Stimulated activated CD4-positive, alpha-beta T cell treated with anti-CD3 and anti-CD28 coated beads, Interleukin-15, amount 100 ng/mL, for 1 hour (primary cell): ENCODE measurements at places on chromosomes 13 and 19.

DNA sequence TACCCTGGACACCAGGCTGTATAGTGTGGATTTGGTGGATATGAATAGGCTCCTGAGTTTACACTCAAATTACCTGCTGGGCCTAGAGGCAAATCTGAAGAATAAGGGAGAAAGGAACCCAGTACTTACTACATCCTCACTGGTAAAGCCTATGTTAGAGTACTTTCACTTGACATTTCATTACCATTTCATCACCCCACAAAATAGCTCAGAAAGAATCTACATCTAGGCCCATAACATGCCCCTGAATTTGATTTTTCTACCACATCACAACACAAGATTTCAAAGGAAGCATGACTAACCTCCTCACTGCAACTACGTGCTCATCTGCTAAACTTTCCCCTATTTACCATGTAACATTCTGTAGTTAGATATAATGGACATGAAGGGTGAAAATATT, 43.3 kb downstream of the VWA8 start:
- DNase-seq: no peak

DNA sequence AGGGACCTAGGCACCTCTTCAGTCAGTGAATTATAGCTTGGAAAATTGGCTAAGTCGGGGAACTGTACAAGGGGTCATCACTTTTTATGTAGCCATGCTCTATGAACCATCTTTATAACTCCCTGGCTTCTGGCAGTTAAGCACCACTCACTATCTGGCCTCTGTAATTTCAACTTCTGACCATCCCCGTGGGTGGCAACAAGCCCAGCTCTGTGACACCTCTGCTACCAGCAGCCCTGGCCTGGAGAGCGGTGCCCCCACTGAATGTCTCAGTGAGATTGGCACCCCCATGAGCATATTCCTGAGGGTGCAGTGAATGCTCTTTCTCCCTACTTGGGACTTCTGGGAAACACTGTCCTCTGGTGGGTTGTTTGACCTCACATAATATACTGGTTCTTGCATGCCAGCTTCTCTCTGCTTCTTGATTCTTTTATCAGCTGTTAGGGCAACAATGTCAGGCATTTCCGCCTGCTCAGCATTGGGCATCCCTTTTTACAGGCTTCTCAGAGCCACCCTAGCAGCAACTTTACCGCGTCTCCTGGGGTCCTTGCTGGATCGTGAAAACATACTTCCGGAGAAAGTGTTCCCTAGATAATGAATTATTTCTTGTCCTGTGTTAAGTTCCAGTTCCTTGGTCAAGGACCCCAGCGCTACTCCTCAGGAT, 10.4 kb downstream of the KL start:
- no peak for DNase-seq

DNA sequence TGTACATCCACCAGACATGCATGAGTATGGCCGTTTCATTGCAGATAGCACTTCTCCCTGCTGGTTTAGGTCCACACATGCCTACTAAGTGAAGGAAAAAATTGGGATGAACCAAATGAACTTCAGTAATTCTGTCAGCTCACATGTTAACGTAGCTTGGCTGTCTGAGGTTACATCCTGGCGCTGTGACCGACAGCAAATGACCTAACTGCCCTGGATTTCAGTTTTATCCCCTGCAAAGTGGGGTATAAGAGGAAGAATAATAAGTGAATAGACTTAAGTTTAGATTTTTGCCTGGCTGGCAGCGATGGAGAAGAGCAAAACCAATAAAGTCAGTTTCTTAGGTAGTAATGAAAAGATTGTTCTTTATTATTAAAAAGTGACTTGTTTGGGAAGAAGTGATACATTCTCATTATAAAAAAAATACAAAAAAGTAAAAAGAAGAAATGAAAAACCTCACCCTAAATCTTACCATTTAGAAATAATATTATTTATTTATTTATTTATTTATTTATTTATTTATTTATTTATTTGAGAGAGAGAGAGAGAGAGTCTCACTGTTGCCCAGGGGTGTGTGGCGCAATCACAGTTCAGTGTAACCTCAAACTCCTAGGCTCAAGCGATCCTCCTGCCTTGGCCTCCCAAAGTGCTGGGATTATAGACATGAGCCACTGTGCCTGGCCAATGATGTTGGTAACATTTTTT, 4.2 kb upstream of the RNF113B start:
- DNase-seq: no peak

DNA sequence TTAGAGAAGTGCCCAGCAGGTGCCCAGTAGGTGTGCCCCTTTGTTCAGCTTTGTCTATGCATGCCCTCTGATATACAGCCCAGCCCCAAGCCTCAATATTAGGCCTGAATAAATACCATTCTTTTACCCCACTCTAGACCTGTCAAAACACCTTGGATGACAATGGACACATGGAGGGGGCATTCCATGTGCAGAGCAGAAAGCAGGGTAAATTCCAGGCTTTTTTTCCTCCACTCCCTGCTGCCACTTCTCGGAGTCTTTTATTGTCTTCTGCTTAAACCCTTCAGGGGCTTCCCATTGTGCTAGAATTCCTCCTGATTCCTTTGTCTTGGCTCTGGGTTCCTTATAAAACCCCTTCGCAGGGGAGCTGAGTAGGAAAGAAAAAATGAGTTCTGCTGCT, 5.8 kb upstream of the FRY start:
- no peak for DNase-seq

DNA sequence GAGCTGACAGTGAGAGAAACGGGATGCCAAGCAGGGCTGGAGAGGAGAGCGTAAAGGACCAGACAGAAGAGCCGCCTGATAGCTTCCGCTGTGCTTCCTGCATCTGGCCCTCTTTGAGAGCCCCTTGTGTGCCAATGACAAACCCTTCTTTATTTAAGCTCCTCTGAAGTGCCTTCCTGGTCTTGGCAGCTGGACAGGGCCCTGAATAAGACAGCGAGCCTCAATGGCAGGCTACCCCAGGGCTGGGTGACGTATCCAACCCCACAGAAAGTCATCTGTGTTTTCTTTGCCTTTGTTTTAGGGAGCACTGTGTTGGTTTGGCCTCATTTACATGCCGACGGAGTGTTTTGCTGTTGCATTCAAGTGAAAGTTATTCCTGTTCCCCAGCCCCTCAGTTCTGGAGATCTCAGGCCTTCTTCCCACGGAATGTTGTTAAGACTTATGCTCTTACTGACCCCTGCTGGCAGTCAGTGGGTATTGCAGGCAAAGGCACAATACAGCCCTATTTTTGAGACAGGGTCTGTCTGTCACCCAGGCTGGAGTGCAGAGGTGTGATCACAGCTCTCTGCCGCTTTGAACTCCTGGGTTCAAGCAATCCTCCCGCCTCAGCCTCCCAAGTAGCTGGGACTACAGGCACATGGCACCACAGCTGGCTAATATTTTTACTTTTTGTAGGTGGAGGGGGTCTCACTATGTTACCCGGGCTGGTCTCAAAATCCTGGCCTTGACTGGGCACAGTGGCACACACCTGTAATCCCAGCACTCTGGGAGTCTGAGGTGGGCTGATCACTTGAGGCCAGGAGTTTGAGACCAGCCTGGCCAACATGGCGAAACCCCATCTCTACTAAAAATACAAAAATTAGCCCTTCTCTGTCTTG, 16.8 kb downstream of the CCL25 start:
- no peak for DNase-seq

- no peak for DNase-seq
Observed at GRCh38 chr13:43132257-43132656, 108.9 kb downstream of the DNAJC15 start.

- DNase-seq: no peak
Observed at GRCh38 chr13:28650284-28650683, 8.6 kb upstream of the POMP start.

GRCh38 chr13:39566216-39566869, 36.6 kb downstream of the LHFPL6 start:
- no peak for DNase-seq

GRCh38 chr19:55962186-55962585, 14.6 kb downstream of the NLRP8 start:
- no peak for DNase-seq

- no peak for DNase-seq
Observed at GRCh38 chr19:1181606-1182005, 7.5 kb upstream of the SBNO2 start.

- no peak for DNase-seq
Observed at GRCh38 chr19:51448411-51449016, 9.7 kb downstream of the SIGLEC8 start.

- DNase-seq: no peak
Observed at GRCh38 chr13:56864451-56864850, 276.3 kb upstream of the PRR20A start.

- DNase-seq: no peak
Observed at GRCh38 chr13:43569658-43570057, 217.1 kb downstream of the ENOX1 start.

GRCh38 chr13:41263261-41263971, at the start of gene MTRF1:
MTRF1 (minus strand) TSS chr13:41263576; CDS start chr13:41260907, 2,669 bp downstream.
- peak; percentile 64 for DNase-seq

DNA sequence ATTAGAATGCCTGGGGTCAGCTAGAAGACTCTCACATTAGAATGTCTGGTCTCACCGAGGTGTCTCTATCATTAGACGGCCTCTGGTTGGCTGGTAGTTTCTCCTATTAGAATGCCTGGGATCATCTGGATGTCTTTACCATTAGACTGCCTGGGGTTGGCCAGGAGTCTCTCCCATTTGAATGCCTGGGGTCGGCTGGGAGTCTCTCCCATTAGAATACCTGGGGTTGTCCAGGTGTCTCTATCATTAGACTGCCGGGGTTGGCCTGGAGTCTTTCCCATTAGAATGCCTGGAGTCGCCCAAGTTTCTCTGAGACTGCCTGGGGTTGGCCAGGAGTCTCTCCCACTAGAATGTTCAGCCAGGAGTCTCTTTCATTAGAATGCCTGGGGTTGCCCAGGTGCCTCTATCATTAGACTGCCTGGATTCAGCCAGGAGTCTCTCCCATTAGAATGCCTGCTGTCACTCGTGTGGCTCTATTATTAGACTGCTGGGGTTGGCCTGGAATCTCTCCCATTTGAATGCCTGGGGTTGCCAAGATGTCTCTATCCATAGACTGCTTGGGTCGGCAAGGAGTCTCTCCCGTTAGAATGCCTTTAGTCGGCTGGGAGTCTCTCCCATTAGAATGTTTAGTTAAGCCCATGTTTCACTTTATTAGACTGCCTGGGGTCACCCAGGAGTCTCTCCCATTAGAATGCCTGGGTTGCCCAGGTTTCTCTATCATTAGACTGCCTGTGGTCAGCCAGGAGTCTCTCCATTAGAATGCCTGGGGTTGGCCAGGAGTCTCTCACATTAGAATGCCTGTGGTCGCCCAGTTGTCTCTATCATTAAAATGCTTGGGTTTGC, 1467.8 kb downstream of the UQCRFS1 start:
- DNase-seq: no peak

DNA sequence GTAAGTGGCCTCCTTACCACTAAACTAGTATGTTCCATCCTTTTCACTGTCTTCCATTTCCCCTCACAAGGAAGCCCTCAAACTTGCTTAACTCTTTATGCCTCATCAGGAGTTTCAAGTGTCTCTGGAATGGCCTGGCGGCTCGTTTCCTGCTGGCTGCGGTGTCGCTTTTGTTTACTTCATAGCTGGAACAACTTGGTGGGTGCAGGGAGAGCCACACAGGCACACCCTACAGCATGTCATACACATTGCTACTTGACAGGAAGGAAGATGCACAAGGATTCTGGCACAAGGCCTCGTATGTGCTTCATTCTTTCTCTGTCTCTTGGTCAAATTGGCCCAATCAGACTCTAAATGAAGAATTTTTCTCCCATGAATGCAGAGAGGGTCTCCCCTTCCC, 488.3 kb downstream of the FOXO1 start:
- no peak for DNase-seq
